Colonic mucosa (tissue), 4 donors: ENCODE measurements at places on chromosomes 5 and 9.

- DNase-seq = no peak
Measured at GRCh38 chr5:139980765-139981164, 62.3 kb downstream of the NRG2 start.

DNA sequence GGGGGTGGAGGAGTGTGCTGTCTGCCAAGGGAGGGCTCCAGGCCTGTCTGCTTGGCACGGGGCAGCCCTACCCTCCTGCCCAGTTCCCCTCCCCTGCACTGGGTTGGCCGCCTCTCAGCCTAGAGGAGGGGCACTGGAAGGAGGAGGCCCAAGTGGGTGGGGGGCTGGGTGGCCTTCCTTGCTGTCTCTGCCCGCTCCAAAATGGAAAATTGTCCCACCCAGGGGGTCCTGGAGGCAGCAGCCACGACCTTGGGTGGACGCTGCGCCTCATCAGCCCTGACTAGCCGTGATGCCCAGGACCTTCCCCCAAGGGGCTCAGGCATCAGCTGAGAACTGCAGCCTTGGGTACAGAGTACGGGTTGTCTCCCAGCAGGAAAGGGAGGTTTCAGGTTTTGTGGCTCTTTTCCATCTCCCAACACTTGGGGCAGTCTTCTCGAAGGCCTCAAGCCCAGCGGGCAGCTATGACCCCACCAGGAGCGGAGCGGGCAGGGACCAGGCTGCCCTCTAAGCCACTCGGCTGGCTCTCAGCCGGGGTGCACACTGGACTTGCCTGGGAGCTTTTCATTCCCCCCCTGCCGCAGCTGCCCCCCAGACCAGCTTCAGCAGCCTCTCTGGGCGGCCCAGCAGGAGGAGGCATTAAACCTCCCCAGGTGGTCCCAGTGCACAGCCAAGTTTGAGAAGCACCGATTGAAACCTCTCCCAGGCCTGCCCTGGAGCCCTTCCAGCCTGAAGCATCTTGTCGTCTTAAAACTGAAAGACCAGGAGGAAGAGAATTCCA lies 20.6 kb downstream of the NTNG2 start:
- no peak for DNase-seq

DNA sequence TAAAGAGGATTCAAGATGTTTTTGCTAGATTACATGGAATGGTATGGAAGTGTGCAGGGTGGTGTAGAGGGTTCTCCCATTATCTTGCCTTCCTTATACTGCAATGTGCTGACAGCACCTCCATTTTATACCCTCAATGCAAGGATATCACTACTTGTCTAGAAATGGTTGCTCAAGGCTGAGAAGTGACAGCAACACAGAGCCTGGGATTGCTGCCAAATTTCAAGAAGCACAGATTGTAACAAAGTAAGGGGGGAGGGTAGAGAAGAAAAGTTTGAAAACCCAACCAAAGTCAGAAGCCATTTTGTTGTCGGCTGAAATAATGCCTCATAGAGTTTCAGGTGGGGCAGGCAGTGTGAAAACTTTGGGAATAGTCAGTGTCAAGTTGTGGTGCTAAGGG lies 29.8 kb downstream of the PCDHAC2 start:
- no peak for DNase-seq

GRCh38 chr5:57598756-57599155 lies 116.1 kb upstream of the ACTBL2 start:
- no peak for DNase-seq

DNA sequence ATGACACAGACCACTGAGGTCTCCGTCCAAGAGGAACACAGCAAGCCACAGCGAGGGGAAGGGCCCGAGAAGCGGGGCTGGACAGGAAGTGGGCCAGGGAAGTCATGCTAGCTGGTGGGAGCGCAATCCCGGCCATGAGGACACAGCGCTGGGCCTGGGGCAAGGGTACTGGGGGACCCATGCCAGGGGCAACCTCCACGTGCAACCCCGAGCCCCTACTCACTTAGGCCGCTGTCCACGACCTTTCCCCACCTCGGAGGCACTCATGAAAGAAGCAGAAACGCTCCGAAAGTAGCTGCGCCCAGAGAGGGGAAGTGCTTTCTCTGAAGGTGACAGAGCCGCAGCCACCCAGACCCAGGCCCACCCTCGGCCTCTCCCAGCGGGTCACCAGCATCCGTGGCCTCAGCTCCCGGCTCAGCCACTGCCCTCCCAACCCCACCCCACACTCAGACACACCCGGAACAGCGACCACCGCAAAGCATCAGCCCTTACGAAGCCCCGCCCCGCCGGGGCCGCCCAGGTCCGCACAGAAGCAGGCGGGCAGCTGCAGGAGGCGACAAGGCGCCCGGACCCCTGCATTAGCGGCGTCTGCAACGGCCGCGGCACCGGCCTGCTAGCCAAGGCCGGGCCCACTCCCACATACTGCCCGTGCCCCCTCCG lies 782 bp downstream of the BICD2 start:
- no peak for DNase-seq

DNA sequence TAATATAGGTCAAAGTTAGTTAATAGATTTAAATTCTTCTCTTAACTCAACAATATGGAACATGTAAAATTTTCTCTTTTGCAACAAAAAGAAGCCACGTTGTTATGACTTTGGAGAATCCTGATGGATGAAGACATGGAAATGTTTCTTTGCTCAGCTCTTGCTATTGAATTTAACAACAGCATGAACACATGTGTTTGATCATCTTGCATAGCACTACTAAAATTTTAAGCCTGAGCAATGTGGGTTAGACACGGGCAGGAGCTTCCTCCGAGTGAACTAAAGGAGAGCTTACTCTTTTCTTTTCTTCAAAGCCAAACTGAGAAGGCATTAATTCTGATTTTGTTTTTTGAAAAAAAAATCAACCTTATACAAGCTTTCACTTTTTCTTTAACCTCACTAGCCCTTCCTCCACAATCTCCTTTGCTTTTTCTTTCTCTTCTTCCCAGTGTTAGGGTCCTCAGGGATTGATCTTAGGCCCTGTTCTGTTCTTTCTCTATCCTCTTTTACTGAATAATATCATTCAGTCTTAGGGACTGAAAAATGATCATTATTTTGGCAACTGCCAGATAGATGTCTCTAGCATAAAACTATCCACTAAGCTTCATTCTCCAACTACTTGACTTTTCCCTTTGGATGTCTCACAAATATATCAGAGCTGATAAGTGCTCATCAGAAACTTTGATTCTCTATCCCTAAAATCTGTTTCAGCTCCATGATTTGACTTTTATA lies 36.9 kb downstream of the ADAMTS19 start:
- DNase-seq = no peak

GRCh38 chr5:116778032-116778431 lies 203.4 kb upstream of the SEMA6A start:
- no peak for DNase-seq

- no peak for DNase-seq
Measured at GRCh38 chr9:120891884-120892747, 15.1 kb upstream of the PHF19 start.
